H9 (cell line): ENCODE measurements at places on chromosomes 13 and 19. TPM values are rescaled to one million over a fixed set of nuclear protein-coding genes. Genes with fewer than 3 reads are reported as not detected.

DNA sequence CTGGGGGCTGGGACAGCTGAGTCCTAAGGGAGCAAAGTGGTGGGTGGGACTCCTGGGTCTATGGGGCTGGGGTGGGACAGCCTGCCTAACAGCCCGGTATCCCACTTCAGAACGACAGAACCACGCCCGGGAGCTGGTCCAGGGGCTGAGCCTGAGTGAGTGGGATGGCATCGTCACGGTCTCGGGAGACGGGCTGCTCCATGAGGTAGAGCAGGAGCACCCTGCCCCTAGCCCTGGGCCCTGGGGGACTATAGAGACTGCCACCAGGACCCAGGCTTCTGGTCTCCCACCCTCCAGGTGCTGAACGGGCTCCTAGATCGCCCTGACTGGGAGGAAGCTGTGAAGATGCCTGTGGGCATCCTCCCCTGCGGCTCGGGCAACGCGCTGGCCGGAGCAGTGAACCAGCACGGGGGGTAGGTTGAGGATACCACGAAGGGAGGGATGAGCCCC lies 8.6 kb downstream of the SPHK2 start:
- peak; percentile 28 for DNase-seq
- no peaks in the 10 kb centered on the region for H3K27me3 ChIP-seq
- H3K4me3 ChIP-seq = no peak overlapping the region
- peaks cover 26% of the 10 kb centered on the region for H3K36me3 ChIP-seq
- peaks cover 5% of the 10 kb centered on the region; the same call in 1 of the 2 replicates for H3K4me1 ChIP-seq

Gene CERS4
- total RNA-seq = 62.6 and 66.5 TPM in 2 replicates

Gene HRC
- 1.8 and 1.9 TPM in 2 replicates for total RNA-seq

- DNase-seq = no peak
- H3K36me3 ChIP-seq = no peaks in the 10 kb centered on the region
- no peaks in the 10 kb centered on the region; the same call in 1 of the 2 replicates for H3K27me3 ChIP-seq
- no peaks in the 10 kb centered on the region; the same call in 1 of the 2 replicates for H3K4me1 ChIP-seq
- H3K4me3 ChIP-seq = no peak overlapping the region
These were observed 9.5 kb downstream of the RINL start for GRCh38 chr19:38868551-38868950.

- H3K27ac ChIP-seq = no peak overlapping the region
- no peaks in the 10 kb centered on the region for H3K27me3 ChIP-seq
- DNase-seq = peak; percentile 78
- H3K36me3 ChIP-seq = peaks cover 42% of the 10 kb centered on the region
These were observed 10.5 kb downstream of the PVR start for GRCh38 chr19:44653977-44654774.

Gene CASP14
- total RNA-seq = not detected in 2 replicates

DNA sequence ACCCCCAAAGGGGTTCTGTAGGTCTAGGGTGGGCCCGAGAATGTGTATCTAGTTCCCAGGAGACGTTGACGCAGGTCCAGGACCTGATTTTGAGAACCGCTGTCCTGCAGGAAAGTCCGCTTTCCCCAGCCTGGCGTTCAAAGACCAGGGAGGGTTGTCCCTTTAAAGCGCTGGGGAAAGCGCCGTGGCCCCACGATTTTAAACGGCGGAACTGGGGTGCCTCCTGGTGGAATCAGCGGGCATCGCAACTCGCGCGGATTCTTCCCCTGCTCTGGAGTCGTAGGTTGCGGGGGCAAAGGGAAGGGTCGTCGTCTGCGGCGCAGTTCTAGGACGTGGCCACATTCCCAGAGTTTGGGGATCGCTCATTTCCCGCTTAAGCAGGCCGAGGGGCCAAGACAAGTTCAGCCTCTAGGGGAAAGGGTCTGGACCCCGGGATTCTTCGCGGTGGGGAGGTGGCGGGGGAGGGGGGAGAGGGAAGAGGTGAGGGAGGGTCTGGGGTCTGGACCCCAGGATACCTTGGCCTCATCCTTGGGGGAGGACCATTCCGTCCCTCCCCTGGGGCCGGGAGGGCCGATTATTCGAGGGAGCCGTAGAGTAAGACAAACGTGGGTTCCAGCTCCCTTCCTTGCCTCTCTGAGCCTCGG lies 7.7 kb downstream of the PNMA8B start:
- no peaks in the 10 kb centered on the region; the same call in 2 of the 3 replicates for H3K36me3 ChIP-seq
- DNase-seq = peak; percentile 84
- peak overlapping the region; percentile 71 for H3K4me3 ChIP-seq
- no peaks in the 10 kb centered on the region for H3K4me1 ChIP-seq
- peaks cover 3% of the 10 kb centered on the region; the same call in 1 of the 2 replicates for H3K27me3 ChIP-seq

- H3K27ac ChIP-seq = no peak overlapping the region
- DNase-seq = no peak
- H3K36me3 ChIP-seq = no peaks in the 10 kb centered on the region
- no peaks in the 10 kb centered on the region for H3K27me3 ChIP-seq
These were observed 139.4 kb downstream of the LHFPL6 start for GRCh38 chr13:39463611-39464010.

Gene VSTM1
- 0.48 TPM in 1 of 2 replicates, not detected in the other for total RNA-seq

GRCh38 chr19:36225219-36225892 lies 10.4 kb downstream of the ZNF146 start:
- H3K36me3 ChIP-seq = peaks cover 78% of the 10 kb centered on the region
- no peaks in the 10 kb centered on the region for H3K4me1 ChIP-seq
- no peak overlapping the region for H3K4me3 ChIP-seq
- H3K27me3 ChIP-seq = no peaks in the 10 kb centered on the region
- H3K27ac ChIP-seq = no peak overlapping the region
- DNase-seq = no peak

- H3K27me3 ChIP-seq = no peaks in the 10 kb centered on the region
- peaks cover 10% of the 10 kb centered on the region; the same call in 2 of the 3 replicates for H3K36me3 ChIP-seq
- peak; percentile 61 for DNase-seq
- H3K4me1 ChIP-seq = no peaks in the 10 kb centered on the region
- H3K27ac ChIP-seq = no peak overlapping the region
- no peak overlapping the region; the same call in 2 of the 3 replicates for H3K4me3 ChIP-seq
These were observed 19.8 kb downstream of the EPS8L1 start for GRCh38 chr19:55095260-55096060.

- no peak for DNase-seq
- no peaks in the 10 kb centered on the region; the same call in 1 of the 2 replicates for H3K4me1 ChIP-seq
- H3K4me3 ChIP-seq = no peak overlapping the region
- peaks cover 69% of the 10 kb centered on the region for H3K36me3 ChIP-seq
- no peaks in the 10 kb centered on the region for H3K27me3 ChIP-seq
- no peak overlapping the region for H3K27ac ChIP-seq
These were observed 21.2 kb downstream of the HNRNPM start for GRCh38 chr19:8466018-8466417.

Gene ZFR2
- 18.3 and 18.5 TPM in 2 replicates for total RNA-seq

DNA sequence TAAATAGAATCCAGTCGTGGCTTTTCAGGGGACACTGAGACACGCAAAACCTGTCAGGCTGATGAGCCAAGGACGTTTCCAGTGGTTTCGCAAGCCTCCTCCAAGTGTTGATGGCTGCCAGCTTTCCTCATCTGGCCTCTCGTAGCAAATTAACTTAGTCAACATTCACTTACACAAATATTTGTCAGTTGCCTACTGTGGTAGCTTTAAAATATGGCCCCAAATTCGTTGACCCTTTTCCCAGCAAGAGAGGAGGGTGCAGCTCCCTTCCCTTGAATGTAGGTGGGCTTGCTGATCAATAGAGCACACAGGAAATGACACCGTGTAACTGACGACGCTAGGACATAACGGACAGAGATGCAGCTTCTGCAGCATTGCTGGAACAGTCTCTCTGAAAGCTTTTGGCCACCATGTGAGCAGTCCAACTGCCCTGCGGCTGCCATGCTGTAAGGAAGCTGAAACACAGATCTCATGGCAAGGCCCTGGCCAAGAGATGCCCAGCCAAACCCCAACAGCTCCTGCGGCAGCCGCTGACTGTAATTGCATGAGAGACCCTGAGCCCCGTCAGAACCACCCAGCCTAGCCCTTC lies 5.5 kb upstream of the RANBP3 start:
- H3K4me3 ChIP-seq = no peak overlapping the region; the same call in 2 of the 3 replicates
- H3K27ac ChIP-seq = no peak overlapping the region
- DNase-seq = no peak
- no peaks in the 10 kb centered on the region for H3K4me1 ChIP-seq
- H3K27me3 ChIP-seq = no peaks in the 10 kb centered on the region

GRCh38 chr19:2625434-2625833 lies 77.1 kb downstream of the GNG7 start:
- no peak overlapping the region for H3K4me3 ChIP-seq
- H3K36me3 ChIP-seq = peaks cover 5% of the 10 kb centered on the region; the same call in 1 of the 2 replicates

Gene RYR1
- 8.4 and 8.9 TPM in 2 replicates for total RNA-seq

GRCh38 chr13:75305059-75305458 lies 176.9 kb downstream of the TBC1D4 start:
- no peaks in the 10 kb centered on the region for H3K4me1 ChIP-seq
- DNase-seq = no peak
- H3K4me3 ChIP-seq = no peak overlapping the region

Gene FFAR3
- not detected in 2 replicates for total RNA-seq

DNA sequence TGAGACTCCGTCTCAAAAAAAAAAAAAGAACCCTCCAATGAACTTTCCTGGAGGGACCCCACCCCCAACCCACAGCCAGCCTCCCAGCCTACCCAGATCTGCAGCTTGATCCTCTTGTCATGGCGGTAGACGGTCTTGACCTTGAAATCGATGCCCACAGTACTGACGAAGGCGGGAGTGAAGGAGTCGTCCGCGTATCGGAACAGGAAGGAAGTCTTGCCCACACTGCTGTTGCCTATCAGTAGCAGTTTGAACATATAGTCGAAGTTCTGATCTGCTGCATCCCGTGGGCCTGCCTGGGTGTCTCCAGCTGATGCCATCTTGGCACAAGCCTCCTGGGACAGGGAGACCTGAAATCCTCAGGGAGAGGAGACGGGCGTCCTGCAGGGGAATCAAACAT lies 2.4 kb downstream of the RAB3D start:
- H3K27ac ChIP-seq = no peak overlapping the region
- H3K27me3 ChIP-seq = no peaks in the 10 kb centered on the region
- H3K36me3 ChIP-seq = peaks cover 41% of the 10 kb centered on the region
- H3K4me1 ChIP-seq = no peaks in the 10 kb centered on the region
- H3K4me3 ChIP-seq = peak overlapping the region; percentile 11; the same call in 1 of the 3 replicates

GRCh38 chr19:17321655-17322489 lies 12.5 kb downstream of the DDA1 start:
- H3K27me3 ChIP-seq = no peaks in the 10 kb centered on the region
- H3K4me3 ChIP-seq = no peak overlapping the region
- H3K27ac ChIP-seq = no peak overlapping the region
- H3K36me3 ChIP-seq = peaks cover 51% of the 10 kb centered on the region
- no peak for DNase-seq
- no peaks in the 10 kb centered on the region for H3K4me1 ChIP-seq

- no peaks in the 10 kb centered on the region for H3K4me1 ChIP-seq
- H3K27me3 ChIP-seq = no peaks in the 10 kb centered on the region
- H3K36me3 ChIP-seq = no peaks in the 10 kb centered on the region
- H3K4me3 ChIP-seq = no peak overlapping the region
- H3K27ac ChIP-seq = no peak overlapping the region
These were observed 549.4 kb upstream of the SLITRK1 start for GRCh38 chr13:84431646-84432045.

- no peak overlapping the region for H3K27ac ChIP-seq
- no peaks in the 10 kb centered on the region for H3K36me3 ChIP-seq
- no peak overlapping the region for H3K4me3 ChIP-seq
These were observed 187.9 kb downstream of the TBC1D4 start for GRCh38 chr13:75294110-75294509.

- H3K4me1 ChIP-seq = no peaks in the 10 kb centered on the region
- no peak overlapping the region for H3K4me3 ChIP-seq
- H3K27me3 ChIP-seq = no peaks in the 10 kb centered on the region
- no peak overlapping the region for H3K27ac ChIP-seq
- H3K36me3 ChIP-seq = peaks cover 64% of the 10 kb centered on the region
- no peak for DNase-seq
These were observed 12.4 kb downstream of the DPP9 start for GRCh38 chr19:4711211-4711610.

- no peaks in the 10 kb centered on the region for H3K4me1 ChIP-seq
- DNase-seq = peak; percentile 91
- no peaks in the 10 kb centered on the region for H3K27me3 ChIP-seq
- H3K27ac ChIP-seq = peak overlapping the region; percentile 57
These were observed 10.8 kb downstream of the FOSB start for GRCh38 chr19:45478454-45479238.

- no peaks in the 10 kb centered on the region for H3K36me3 ChIP-seq
- no peak overlapping the region for H3K4me3 ChIP-seq
- no peak overlapping the region for H3K27ac ChIP-seq
- no peak for DNase-seq
- no peaks in the 10 kb centered on the region for H3K27me3 ChIP-seq
These were observed 153.8 kb upstream of the SERP2 start for GRCh38 chr13:44219577-44220548.

Gene ERICH4
- total RNA-seq = not detected in 2 replicates

Gene REEP6
- 10.4 and 10.5 TPM in 2 replicates for total RNA-seq

DNA sequence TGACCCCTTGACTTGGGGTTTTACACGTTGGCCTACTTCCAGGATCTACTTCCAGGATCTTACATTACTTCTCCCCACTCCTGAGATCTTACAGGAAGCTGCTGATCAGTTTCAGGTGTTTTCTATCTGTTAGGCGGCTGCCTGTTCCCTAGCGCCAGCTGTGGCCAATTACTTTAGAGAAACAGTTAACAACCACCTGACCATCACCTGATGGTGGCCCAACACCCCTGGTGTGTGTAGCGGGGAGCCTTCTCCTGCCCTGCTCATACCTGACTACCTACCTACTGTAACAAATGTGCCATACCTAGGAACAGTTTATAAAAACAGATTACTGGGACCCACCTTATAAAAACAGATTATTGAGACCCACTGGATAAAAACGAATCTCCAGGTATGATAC lies 2.8 kb upstream of the POP4 start:
- H3K4me1 ChIP-seq = no peaks in the 10 kb centered on the region
- H3K27ac ChIP-seq = no peak overlapping the region
- H3K36me3 ChIP-seq = no peaks in the 10 kb centered on the region
- H3K27me3 ChIP-seq = no peaks in the 10 kb centered on the region

DNA sequence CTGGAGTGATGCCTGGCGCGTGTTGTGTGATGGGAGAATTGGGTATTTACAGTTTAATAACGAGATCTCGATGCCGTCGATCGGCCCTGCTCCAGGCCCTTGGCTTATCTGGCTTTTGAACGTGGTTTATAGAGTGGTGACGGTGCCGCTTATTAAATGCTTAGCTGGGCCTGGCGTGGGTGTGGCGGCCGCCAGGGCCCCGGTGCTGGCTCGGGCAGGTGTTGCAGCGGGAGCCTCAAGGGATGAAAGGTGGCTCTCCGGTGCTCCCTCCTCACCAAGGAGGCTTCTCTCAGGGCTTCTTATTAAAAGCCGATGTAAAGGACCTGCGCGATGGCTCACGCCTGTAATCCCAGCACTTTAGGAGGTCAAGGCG lies 173.8 kb downstream of the KDM4B start:
- H3K27me3 ChIP-seq = no peaks in the 10 kb centered on the region
- H3K27ac ChIP-seq = no peak overlapping the region
- DNase-seq = no peak
- no peaks in the 10 kb centered on the region for H3K4me1 ChIP-seq
